ENCODE measurements at places on chromosomes 3 and 15.

GRCh38 chr15:51077221-51078153, 17.2 kb downstream of the TNFAIP8L3 start:
- DNase-seq, result peak; percentile 44

DNA sequence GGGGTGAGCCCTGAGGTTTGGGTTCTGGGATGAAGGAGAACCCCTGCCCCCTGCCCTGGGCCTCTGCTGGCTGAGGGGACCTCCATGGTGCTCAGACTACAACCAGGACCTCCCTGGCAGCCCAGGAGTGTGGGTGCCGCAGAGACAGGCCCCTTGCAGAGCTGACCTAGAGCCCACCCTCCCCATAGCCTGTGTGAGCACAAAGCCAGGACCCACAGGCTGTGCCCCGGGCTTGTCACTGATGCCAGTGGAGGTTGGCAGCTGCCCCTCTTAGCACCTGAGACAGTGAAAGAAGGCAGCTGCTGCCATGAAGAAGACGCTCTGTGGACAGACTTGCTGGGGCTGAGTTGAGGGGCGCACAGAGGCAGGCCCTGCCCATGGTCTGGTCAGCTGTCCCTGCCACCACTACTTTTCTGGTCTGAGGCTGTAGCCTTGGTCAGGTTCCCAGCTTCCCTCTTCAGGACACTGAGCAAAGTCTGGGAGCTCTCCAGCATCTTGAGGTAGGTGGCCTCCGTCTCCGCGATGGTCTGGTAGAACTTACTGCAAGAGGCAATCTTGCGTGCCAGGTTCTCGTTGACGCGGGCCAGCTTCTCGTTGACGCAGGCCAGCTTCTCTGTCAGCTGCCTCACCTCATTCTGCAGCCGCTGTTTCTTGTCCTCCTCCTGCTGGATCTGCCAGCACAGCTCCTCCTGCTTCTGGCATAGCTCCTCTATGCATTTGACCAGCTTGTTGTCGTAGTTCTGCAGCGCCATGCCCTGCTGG, 23.0 kb downstream of the USP4 start:
- DNase-seq, result no peak

DNA sequence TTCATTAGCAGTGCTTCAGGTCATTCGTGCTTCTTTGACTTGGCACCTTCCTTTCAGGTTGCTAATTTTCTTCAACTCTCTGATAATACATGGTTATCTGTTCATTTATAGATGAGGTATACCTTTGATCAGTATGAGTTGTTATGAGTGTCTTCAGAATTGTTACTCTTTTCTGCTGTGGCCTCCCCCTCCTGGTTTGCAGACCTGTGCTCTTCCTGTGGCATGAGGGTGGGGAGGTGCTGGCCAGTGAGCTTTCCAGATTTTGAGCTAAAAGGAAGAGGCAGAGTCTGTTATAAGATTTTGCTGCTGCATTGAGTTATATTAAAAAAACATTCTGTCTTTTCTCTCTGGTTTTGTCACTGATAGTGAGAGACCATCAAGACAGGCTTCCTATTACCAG, 30.8 kb upstream of the GOLGA6L9 start:
- no peak for DNase-seq

GRCh38 chr3:129035360-129036221, 25.0 kb upstream of the GP9 start:
- no peak for DNase-seq

- no peak for DNase-seq
These were observed 6.2 kb downstream of the ZNF385D start for GRCh38 chr3:21744793-21745192.

DNA sequence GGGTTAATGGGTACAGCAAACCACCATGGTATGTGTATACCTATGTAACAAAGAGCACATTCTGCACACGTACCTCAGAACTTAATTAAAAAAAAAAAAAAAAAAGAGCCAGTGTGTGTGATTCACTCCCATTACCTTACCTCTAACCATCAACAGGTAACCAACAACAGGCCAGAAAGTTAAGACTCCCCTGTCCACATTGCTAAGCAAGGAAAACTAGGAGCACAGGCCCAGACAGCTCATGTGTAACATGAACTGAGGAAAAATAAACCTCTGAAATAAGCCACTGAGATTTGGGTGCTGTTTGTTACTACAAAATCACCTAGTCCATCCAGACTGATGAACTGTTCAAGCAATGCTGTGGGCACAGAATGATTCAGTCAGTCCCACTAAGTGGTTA, 6.0 kb downstream of the KATNBL1 start:
- DNase-seq, result no peak

GRCh38 chr15:101549647-101550046, 60.1 kb upstream of the PCSK6 start:
- DNase-seq, result no peak

DNA sequence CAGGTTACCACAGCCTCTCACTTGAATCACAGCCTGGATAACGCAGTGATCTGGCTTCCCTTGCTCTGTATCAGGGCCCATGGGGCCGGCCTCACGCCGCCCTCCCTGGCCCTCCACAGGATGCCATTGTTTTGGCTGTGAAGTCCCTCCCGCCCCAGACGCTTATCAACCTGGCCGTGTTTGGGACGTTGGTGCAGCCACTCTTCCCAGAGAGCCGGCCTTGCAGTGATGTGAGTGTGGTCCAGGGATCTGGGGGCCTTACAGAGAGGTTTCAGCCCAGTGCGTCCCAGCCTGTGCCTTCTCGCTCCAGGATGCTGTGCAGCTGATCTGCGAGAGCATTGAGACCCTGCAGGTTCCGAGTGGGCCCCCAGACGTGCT, 6.6 kb downstream of the VWA5B2 start:
- no peak for DNase-seq

DNA sequence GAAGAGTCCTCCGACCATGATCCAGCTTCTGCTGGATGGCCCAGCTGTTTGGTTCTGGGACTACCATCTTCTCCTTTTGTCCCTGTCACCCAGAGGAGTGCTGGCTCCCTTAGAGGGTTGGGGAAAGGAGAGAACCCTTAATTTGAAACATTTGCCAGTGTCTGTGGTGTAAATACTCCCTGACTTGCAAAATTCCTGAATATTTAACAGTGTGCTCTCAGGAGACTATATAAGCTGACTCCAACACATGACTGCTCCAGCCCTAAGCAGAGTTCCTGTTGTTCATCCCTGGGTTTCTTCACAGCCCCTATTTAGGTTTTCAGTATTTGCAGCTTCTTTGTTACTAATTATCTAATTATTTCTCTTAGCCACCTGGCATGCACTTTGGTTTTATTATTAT, 133.1 kb downstream of the CPNE4 start:
- DNase-seq, result no peak

DNA sequence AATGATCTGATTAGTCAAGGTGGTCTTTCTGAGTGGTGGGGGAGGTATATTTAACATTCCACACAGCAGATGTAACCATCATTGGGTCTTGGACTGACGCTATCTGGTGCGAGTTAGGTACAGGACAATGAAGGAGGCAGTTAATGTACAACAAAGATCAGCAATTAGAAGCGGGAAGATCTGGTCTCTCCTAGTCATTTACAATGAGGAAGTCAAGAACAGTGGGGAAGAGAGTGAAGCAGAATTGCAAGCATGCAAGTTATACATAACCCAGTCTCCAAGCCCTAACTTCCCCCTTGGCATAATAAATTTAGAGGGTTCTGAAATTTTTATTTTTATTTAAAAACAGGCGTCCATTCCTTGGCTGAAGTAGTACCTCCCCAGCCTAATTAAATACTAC, 14.1 kb downstream of the GPD1L start:
- no peak for DNase-seq

All from stimulated activated CD4-positive, alpha-beta T cell treated with anti-CD3 and anti-CD28 coated beads, Interleukin-15, amount 100 ng/mL, for 1 hour (primary cell).